Thymus (tissue), 14 donors: ENCODE measurements at places on chromosomes 1 and 21.

DNA sequence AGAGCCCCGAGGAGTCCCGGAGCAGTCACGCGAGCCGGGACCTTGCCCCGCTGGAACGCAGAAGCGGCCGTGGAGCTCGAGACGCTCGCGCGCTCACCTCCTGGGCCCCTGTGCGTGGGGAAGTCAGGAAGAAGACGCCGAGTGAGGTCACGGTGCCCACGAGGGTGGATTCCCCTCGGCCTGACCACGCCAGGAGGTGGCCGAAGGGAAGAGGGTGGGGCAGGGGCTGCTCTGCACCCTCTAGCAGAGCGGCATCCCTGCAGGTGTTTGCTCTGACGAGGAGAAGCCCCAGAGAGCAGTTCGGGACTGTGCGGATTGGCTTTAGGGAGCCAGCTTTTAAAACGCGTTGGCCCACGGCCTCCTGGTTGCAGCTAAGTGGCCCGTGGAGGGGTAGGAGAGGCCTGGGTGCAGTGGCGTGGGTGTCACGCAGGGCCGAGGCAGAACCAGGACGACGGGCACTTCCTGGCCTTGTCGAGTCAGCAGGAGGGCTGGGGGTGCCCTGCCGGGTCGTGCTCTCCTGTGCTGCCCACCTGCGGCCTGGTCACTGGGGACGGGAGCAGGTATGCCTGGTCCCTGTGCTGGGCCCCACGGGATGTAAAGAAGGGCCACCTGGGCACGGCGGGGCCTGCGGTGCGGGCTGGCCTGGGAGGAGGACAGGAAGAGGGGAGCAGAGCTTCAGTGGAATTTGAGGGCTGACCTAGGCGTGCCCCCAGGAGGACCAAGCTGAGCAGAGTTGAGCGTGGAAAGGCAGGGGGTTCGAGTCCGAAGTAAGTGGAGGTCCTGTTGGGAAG, 1.0 kb downstream of the PDXK start:
- no peak for DNase-seq

DNA sequence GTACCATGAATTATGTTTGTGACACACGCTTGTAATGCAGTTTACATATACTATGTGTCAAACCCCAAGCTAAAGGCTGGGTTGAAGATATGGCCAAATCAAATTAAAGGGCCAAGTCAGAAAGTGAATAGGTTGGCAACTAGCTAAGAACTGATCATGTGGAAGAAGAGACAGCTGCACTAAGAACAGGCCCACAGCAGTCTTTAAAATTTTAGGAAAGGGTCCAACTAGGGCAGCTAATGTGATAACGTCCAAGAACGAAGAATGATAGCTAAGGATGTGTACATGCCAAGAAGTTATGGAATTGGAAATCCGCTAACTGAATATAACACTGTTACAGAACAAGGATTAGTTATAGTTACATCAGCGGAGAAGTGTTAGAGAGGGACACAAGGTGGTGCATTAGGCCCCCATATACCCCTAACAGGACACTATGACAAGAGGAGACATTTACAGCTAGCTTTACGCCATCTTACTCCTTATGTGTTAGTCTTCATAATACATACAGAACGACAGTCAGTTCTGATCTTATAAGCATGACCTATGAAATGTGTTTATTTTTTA, 6.5 kb upstream of the RNF2 start:
- no peak for DNase-seq

DNA sequence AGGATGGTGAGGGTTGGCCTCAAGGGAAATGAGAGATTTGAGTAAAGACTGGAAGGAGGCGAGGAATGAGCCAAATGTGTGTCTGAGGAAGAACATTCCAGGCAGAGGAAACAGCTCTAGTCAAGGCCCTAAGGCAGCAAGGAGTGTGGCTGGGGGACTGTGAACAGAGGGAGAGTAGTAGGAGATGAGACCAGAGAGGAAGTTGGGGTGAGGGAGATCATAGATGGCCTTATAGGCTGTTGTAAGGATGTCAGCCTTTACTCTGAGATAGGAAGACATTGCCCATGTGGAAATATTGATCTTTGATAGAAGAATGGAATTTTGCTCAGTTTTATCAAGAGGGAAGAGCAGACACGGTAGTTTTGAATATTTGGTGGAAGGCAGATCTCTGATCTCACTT, 55.2 kb upstream of the ARTN start:
- no peak for DNase-seq

- DNase-seq: no peak
Measured at GRCh38 chr1:51600529-51600928, 16.4 kb upstream of the OSBPL9 start.

GRCh38 chr1:16915627-16915973, 6.1 kb upstream of the CROCC start:
- no peak for DNase-seq
